ENCODE measurements at places on chromosomes 16 and 17.

GRCh38 chr17:50087246-50087911 lies 7.8 kb upstream of the PDK2 start:
- DNase-seq: peak; percentile 79

DNA sequence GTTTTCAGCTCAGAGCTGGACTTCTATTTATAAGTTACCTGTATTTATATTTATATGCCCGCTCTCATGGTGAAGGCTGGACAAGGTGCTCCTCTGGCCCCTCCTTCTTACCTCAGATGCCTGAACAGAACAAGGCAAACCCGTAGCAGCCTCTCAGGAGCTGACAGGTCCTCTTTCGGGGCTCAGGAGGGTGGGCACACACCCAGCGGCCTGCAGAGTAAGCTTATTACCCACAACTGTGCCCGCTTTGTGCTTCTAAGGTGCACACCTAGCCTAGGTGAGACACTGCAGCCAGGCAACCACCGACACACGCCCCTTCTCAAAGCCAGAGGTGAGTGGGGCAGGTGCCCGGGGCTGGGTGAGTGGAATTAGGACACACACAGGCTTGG lies 5.3 kb downstream of the NKIRAS2 start:
- DNase-seq: no peak

DNA sequence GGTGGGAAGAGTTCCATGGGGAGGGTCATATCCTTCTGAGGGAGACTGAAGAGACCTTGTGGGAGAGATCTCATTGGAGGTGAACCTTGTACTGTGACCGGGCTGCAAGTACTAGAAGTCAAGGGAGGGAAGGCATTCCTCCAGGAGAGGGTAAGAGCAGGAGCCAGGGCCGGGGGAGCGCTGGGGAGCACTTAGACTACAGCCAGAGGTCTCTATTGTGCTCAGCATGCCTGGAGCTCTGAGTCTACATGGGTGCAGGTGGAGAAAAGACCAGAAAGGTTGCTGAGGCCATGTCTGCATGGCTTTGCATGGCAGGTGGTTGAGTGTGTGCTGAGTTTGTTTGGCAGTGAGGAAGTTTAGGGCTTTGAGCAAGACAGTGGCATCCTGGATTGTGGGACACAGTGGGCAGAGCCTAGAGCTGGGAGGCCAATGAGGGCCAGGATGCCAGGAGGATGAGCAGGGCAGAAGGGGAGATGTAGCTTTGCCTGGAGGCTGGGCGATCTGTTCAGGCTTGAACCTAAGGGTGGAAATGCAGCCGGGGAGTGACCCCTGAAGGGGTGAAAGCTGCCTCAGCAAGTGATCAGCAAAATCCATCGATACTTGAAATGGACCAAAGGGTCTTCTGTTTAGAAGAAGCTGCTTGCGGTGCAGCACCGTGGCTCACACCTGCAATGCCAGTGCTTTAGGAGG lies 317.4 kb upstream of the TNRC6C start:
- DNase-seq: no peak

GRCh38 chr16:35308674-35309073 lies 1849.3 kb downstream of the TP53TG3F start:
- DNase-seq: no peak

DNA sequence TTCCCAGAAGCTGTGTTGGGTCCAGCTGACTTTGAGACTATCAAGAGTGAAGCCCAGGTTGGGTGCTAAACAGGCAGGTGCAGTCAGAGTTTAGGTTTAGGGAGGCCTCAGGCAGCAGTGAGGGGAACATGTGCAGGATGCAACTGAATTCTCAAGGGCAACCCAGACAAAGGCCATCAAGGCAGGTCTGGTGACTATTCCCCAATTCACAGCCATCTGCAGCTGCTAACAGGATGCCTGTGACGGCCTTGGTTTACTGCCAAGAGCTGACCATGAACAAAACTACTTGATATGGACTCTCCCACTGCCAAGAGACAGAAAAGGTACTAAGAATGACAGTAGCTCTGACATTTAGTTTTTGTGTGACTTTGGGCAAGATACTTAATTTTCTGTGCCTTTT lies 45.2 kb upstream of the BCAR1 start:
- no peak for DNase-seq

DNA sequence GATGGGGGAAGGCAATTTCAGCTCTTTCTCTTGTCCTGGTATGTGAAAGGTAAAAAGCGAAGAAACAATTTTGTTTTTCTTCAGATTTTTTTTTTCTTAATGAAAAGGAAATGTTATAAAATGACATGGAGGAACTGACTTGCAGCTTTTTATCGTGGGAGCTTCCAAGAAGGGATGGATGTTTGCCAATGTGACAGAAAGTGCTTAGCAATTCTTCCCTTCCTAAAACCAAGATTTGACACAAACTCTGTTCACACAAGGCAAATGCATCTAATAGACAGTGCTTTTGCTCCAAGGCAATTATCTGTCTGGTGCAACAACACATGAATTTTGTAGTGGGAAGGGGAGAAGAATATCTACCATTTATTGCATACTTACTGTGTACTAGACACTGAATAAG lies 988.5 kb downstream of the CDH11 start:
- DNase-seq: no peak

- peak; percentile 62 for DNase-seq
Observed at GRCh38 chr17:18257982-18258355, 569 bp downstream of the FLII start.

- no peak for DNase-seq
Observed at GRCh38 chr16:67674851-67675578, 8.4 kb downstream of the C16orf86 start.

DNA sequence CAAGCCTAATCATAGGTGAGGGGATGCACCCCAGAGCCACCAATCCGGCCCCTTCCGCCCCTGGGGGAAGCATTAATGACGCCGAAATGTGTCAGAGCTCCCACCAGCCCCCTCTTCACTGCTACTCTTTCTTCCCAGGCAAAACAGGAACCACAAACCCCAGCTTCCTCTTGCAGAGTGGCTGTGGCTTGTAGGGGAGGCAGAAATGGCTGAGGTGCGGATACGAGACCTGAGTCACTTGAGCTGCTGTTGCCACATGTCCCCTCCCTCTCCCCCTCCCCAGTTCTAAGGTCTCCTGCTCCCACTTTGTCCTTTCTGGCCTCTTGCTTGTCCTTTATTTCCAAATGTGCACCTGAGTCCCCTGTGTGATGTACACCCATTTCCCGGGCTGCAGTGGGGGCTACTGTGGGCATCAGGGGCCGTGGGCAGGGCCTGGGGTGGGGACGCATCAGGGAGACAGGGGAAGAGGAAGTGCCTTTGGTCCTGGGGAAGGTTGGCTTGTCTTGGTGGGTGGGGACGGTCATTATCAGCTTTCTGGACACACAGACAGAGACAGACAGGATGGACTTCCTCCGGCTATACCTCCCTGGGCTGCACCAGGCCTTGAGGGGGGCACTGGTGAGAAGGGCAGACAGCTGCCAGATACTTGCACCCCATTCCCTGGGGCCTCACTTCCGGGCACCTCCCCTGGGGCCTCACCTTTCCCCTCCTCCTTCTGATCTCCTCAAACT lies at the start of gene APOBR:
Gene APOBR, plus strand, starts transcription at position 523 of the 731 bp plus-strand sequence. Its CDS starts 39 bp downstream, at position 562.
- peak; percentile 77 for DNase-seq

Data from stimulated activated CD4-positive, alpha-beta T cell treated with anti-CD3 and anti-CD28 coated beads, Interleukin-2, amount 100 ng/mL, for 24 hours (primary cell).